ENCODE measurements at places on chromosomes 3 and 15.

DNA sequence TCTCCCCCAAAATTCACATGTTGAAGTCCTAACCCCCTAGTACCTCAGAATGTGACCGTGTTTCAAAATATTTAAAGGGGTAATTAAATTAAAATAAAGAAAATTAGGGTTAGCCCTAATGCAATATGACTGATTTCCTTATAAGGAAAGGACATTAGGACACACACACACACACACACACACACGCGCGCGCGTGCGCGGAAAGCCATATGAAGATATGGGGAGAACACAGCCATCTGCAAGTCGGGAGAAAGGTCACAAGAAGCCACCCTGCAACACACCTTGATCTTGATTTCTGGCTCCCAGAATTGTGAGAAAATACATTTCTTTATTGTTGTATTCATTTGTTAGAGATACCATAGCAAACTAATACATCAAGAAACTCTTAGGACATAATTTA, 54.6 kb upstream of the STXBP5L start:
- DNase-seq: no peak

- no peak for DNase-seq
These were observed 724.7 kb upstream of the ZNF385D start for GRCh38 chr3:22475665-22476240.

- no peak for DNase-seq
These were observed 5.6 kb downstream of the SIAH2 start for GRCh38 chr3:150757364-150757763.

- no peak for DNase-seq
These were observed 77.5 kb downstream of the BOC start for GRCh38 chr3:113288881-113289280.

- DNase-seq: no peak
These were observed 44.0 kb downstream of the MFSD1 start for GRCh38 chr3:158845765-158846350.

- DNase-seq: no peak
These were observed 56.3 kb downstream of the SLCO2A1 start for GRCh38 chr3:133973249-133973980.

GRCh38 chr3:167876620-167877281, 141.2 kb downstream of the SERPINI1 start:
- no peak for DNase-seq

GRCh38 chr3:94716326-94717018, 653.6 kb downstream of the NSUN3 start:
- DNase-seq: no peak

GRCh38 chr3:70550723-70551319, 238.4 kb upstream of the MDFIC2 start:
- DNase-seq: no peak

DNA sequence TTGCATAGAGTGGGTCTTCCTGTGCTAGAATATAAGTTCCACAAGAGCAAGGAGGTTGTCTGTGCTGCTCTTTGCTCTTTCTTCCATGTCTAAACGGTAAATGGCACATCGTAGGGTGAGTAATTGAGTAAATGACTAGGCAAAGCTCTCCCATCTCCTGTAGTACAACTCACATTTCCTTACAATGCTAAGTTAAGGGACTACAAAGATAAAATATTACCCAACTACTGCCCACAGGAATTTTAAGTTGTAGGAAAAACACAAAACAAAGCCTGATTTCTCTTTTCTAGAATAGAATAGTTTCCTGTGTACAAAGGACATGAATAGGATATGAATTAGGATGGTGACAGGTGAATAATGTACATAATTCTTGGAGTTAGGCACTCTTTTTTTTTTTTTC, 19.9 kb upstream of the LRIG1 start:
- DNase-seq: no peak

DNA sequence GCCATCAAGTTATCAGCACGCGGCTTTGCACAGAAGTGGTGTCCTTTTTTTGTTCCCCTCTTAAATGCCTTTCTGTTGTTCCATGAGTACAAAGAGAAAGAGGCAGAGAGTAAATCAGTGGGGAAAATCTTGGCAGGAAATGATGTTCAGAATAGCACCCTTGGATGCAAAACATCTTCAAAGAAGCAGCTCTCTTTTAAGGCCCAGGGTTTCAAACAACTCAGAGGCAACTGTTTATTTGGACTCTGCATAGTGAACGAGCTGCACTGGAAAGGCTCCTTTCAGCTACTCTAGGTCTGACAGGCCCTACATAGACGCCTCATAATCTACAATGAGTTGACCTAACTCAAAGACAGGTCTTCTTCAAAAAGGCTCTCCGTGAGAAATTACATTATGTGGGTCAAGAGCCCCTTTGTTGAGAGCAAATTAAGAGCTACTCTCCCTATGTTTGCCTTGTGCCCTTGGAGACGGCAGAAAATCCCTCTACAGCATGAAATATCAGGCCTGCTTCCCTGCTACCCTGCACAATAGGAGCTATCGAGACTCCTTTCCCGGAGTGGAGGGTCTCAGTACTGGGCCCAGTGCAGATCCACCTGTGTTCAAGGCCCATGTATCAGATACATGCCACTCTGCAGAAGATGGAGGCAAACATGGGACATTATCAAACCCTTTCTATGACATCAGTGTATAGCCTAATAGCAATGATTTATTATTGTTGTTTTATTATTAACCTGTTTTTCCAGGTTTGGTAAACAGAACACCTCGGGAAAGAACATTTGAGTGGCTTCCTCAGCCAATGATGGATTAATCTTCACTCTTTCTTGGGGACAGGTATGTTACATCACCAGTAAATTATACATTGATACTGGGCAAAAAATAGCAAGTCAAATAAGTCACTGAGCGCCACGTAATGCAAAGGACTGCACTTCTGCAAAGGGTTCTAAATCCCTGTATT, 53.1 kb downstream of the HEG1 start:
- no peak for DNase-seq

GRCh38 chr3:122077293-122078234, 22.4 kb downstream of the CD86 start:
- DNase-seq: no peak

DNA sequence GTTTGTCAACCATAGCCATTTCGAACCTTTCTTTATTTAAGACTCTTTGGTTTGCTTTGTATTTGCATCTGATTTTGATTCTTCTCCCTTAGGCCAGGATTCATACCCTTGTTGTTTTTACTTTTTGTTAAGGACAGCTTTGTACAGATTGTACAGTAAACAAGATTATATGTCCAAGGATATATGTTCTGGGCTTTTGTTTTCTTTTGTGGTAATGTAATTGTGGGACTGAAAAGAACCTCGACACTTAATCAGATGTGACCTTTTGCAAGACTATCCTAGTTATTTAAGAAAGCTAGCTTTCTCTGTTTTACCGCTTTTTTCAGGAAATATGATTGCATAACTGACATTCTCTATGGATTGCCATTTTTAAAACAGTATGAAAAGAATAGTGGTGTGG, 67.0 kb upstream of the SAMMSON start:
- DNase-seq: no peak

GRCh38 chr3:41975416-41976103, 13.7 kb upstream of the ULK4 start:
- no peak for DNase-seq

- no peak for DNase-seq
These were observed 49.3 kb upstream of the IGF2BP2 start for GRCh38 chr3:185874119-185874518.

GRCh38 chr3:123586968-123587367, 2.1 kb upstream of the HACD2 start:
- no peak for DNase-seq

- no peak for DNase-seq
These were observed 135.0 kb upstream of the PRR20G start for GRCh38 chr3:127422663-127423375.

GRCh38 chr3:100228247-100228646, 32.5 kb upstream of the TBC1D23 start:
- no peak for DNase-seq

DNA sequence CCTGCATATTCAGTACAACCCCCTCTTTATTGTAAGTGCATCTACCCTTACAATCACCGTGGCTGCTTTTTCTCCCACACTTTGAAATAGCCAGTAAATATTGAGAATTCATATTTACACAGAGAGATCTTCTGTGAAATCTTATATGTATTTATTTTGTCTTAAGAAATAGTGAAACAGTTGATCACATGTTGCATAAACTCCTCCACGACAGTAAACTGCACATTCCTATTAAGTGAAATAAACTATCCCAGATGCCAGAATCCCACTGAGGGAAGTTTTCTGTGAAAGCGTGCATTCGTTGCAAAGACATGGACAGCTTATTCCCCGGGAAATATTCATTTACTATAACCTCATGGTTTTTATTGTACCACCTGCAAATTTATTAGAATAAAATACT, 796.0 kb downstream of the ROBO2 start:
- no peak for DNase-seq

DNA sequence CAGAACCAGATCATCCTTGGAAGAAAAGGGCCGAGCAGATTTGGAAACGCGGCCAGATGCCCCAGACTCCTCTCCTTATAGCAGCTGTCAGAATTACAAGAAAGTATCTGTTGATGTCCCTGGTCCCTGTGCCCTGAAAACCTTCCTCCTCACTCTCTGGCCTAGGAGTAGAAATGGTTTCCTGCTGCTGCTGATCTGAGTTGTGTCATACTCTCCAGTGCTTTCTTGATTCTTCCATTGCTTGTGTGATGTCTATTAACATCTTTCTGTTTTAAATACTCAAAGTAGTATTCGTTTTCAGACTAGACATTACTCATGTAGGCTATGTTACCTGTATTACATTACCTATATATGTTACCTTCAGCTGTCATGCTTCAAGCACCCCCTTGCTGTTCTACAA, 26.8 kb upstream of the HERC1 start:
- DNase-seq: no peak

DNA sequence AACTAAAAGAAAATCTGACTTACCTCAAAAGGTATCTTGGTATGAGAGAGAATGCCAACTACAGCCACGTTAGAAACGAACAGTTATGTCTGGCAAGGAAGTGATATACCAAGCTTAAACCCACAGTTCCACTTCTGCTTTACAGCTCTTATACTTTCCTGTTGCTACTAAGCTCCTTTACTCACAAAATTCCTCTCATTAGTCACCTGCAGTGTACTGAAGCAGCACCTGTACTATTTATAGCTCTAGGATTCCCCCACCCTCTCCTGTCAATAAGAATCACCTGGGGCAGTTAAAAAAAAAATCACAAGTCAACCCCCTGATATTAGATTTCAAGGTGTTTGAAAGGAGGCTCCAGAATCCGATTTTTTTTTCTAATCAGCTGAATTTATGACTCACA, 2.9 kb upstream of the TMEM266 start:
- no peak for DNase-seq

GRCh38 chr3:100971798-100972197, 21.4 kb downstream of the ABI3BP start:
- no peak for DNase-seq

GRCh38 chr3:139302084-139302800, 41.6 kb upstream of the MRPS22 start:
- DNase-seq: no peak

DNA sequence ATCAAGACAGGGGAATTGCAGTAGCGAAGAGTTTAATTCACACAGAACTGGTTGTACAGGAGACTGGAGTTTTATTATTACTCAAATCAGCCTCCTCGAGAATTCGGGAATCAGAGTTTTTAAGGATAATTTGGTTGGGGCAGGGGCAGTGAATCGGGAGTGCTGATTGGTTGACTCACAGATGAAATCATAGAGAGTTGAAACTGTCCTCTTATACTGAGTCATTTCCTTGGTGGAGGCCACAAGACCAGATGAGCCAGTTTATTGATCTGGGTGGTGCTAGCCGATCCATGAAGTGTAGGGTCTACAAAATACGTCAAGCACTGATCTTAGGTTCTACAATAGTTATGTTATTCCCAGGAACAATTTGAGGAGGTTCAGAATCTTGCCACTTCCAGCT, 5.3 kb upstream of the ZNF770 start:
- DNase-seq: no peak

- DNase-seq: no peak
These were observed 122.6 kb downstream of the ANO10 start for GRCh38 chr3:43499256-43499655.

- DNase-seq: peak; percentile 43
These were observed 225.1 kb upstream of the C2CD4B start for GRCh38 chr15:62389885-62390790.

DNA sequence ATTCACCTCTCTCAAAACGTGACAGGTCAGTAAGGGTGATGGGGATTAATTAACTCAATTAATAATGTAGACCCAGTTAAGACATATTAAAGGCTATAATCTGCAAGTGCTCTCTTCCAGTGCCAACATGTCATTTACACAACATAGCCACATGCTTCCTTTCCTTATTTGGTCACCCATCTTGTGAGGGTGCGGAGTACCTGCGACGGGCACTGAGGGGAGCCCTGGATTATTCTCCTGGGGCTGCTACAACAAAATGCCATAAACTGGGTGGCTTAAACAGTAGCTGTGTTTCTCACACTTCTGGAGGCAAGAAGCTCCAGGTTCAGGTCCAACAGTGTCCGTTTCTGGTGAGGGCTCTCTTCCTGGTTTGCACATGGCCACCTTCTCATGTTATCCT, 157.4 kb upstream of the LRTM1 start:
- DNase-seq: no peak

GRCh38 chr3:108067768-108068167, 23.1 kb downstream of the CD47 start:
- no peak for DNase-seq

DNA sequence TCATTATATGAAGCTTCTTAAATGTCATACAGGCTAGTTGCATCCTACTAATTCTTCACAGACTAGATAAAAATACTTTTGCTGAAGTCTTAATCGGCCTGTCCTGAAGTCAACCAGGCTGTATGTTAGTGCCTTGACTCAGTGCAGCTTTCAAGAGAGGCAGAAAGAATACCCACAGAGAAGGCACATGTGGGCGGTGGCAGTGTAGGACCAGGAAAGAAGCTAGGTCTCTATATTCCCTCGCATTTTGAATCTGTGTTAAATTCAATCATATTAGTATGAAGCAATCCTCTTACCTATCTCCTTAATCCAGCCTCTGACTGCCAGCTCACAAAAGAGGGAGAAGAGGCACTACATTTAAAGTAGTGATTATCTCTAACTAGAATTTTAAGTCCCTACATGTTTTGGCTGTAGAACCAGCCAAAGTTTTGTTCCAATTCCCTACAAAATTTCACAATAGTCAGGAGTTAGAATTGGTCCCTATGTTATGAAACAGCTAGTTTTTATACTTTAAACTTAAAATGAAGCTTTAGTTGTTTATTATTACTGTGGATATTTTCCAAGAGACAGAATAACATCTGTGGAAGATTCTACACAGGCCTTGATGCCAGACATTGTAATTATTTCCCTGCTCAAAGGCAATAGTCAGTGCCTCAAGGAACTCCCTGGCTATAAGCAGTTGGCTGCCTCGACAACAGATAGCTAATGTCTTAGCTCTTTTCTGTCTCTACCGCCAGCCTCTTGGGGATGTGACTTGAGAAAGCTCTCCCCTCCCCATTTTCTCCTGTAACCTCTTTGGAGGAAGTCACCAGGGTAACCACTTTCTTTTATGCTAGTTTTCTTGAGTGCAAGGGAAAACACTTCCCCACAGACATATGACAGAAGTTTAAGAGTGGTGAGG, 31.9 kb downstream of the CRTC3 start:
- no peak for DNase-seq

GRCh38 chr3:72021531-72021930, 236.6 kb upstream of the PROK2 start:
- no peak for DNase-seq

GRCh38 chr15:68314563-68314962, 37.0 kb downstream of the FEM1B start:
- no peak for DNase-seq

- no peak for DNase-seq
These were observed 86.8 kb downstream of the IGF2BP2 start for GRCh38 chr3:185737740-185738680.

- DNase-seq: no peak
These were observed 61.9 kb upstream of the CBLB start for GRCh38 chr3:105930733-105931132.

All from D721Med (cell line).